ENCODE measurements at places on chromosomes 1 and 21. TPM values are rescaled to one million over a fixed set of nuclear protein-coding genes. Genes with fewer than 3 reads are reported as not detected.

SYPL2 gene
- total RNA-seq: 0.46 TPM

BEST4 gene
- not detected for total RNA-seq

S100A14 gene
- total RNA-seq: 0.28 TPM

LIN9 gene
- total RNA-seq: 1.7 TPM

ATP5PO gene
- total RNA-seq: 158 TPM

CD53 gene
- not detected for total RNA-seq

S100A4 gene
- 237 TPM for total RNA-seq

C1orf87 gene
- not detected for total RNA-seq

GBP5 gene
- total RNA-seq: 0.09 TPM

KCNE1 gene
- 0.85 TPM for total RNA-seq

PCP4 gene
- not detected for total RNA-seq

C1QC gene
- total RNA-seq: 0.14 TPM

FAM72A gene
- total RNA-seq: 3.5 TPM

MCM3AP gene
- total RNA-seq: 46.6 TPM

HSD3B2 gene
- not detected for total RNA-seq

BGLAP gene
- total RNA-seq: 0.14 TPM

GIPC2 gene
- 0.14 TPM for total RNA-seq

BMP8B gene
- total RNA-seq: not detected

VPS45 gene
- 29.6 TPM for total RNA-seq

GABPA gene
- 26.9 TPM for total RNA-seq

TSTD1 gene
- total RNA-seq: 16.9 TPM

SLAMF9 gene
- total RNA-seq: 0.46 TPM

PODN gene
- total RNA-seq: 58.7 TPM

SPRR2F gene
- total RNA-seq: not detected

NLRP3 gene
- total RNA-seq: 0.09 TPM

GABRD gene
- not detected for total RNA-seq

CYP4Z1 gene
- not detected for total RNA-seq

S100A7 gene
- not detected for total RNA-seq

EBNA1BP2 gene
- total RNA-seq: 65.0 TPM

HES2 gene
- total RNA-seq: 0.09 TPM
